ENCODE measurements at places on chromosomes 4 and X.

DNA sequence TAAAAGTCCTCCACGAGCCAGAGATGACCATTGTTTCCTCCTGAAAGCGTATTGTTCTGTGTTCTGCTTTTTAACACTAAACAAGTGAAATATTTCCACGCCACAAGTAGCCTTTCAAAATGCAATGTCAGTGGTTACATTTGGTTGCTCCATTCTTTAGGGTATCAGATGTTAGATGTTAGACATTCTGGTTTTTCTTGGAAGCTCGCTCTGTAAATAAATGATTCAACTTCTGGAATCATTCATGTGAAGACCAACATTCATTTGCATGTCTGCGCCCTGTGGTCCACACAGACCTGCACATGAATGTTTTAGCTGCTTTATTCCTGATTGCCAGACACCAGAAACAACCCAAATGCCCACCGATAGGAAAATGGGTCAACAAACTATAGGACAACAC is 38.0 kb upstream of the HELT start:
- no peak for DNase-seq

- no peak for DNase-seq
Observed at GRCh38 chr4:124132161-124132560, 580.4 kb downstream of the ANKRD50 start.

- no peak for DNase-seq
Observed at GRCh38 chr4:7418131-7418943, 16.4 kb downstream of the PSAPL1 start.

GRCh38 chrX:134172588-134173259 is 64.3 kb upstream of the CCDC160 start:
- no peak for DNase-seq

GRCh38 chr4:138775890-138776289 is 239.7 kb upstream of the NOCT start:
- DNase-seq = no peak

DNA sequence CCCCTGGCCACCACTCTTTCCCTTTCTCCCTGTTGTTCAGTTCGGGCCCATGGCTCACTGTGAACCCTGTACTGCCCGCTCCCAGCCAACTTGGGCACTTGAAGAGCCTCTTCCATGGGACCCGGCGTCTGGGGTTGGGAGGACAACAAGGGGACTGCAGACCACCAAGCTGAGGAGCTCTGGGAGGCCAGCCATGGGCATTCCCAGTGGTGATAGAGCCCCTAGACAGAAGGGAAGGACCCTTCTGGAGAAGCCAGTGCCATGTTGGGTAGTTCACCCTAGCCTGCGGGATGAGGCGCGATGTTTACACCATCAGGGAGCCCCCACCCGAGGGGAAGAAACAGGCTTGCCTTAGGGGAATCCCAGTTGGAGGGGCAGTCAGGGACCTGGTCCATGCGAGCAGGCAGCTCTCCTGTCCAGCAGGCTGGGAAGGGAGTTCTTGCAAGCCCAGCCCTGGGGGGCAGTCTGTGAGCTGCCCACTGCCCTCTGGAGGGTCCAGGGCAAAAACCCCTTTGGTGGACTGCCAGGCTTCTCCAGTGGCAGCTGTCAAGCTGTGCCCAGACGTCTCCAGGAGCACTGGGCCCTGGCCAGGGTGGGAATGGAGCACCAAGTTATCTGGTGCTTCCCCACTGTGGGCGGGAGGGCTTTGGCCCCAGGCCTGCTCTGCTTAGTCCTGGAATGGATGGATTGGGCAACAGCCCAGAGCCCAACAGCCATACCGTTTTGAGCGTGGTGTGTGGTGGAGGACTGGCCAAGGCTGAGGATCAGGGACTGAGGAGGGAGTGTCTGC is 23.7 kb upstream of the UBA1 start:
- no peak for DNase-seq

- DNase-seq = no peak
Observed at GRCh38 chr4:124636788-124637187, 75.7 kb downstream of the ANKRD50 start.

DNA sequence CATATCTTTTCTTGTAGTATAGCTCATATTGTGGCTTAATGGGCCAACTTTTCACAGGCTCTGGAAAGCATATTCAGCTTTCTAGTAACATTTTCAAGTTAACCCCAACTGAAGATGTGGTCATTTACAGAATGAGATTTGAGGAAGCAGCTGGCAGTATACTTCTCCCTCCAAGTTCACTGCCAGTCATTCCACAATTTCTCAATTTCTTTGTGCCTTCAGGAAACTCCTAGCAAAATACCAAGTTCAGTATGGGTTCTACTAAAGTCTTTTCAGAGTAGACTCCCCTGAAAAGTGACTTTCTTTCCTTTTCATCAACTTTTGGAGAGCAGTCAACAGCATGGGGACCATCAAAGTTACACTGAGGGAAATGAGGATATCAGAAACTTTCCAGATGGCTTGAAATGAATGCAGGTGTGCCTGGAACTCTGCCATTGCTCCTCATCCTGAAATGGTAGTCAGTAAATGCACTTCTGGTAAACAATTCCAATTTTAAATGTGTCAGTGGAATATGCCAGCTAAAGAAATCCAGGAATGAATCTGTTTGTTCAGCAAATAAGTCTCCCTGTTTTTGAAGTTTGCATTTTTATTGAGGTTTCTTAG is 81.5 kb upstream of the TEX13D start:
- no peak for DNase-seq

- no peak for DNase-seq
Observed at GRCh38 chr4:94523617-94524016, 71.9 kb downstream of the PDLIM5 start.

DNA sequence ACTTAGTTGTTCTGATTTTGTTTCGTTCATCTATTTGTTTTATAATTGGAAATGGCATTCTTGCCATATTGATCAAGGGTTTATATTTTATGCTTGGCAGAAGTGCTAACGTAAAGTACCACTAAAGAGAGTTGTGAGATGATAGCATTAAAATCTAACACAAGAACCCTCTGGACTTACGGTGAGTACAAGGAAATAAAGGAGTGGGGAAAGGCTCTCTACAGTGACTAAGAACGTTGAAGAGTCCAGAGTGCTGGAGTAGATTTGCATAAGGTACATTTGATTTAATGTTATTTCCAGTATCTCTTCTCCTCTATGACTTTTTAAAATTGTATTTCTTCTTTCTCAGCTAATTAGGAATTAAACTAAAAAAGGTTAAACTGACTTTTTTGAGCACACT is 612.6 kb downstream of the DMD start:
- no peak for DNase-seq

DNA sequence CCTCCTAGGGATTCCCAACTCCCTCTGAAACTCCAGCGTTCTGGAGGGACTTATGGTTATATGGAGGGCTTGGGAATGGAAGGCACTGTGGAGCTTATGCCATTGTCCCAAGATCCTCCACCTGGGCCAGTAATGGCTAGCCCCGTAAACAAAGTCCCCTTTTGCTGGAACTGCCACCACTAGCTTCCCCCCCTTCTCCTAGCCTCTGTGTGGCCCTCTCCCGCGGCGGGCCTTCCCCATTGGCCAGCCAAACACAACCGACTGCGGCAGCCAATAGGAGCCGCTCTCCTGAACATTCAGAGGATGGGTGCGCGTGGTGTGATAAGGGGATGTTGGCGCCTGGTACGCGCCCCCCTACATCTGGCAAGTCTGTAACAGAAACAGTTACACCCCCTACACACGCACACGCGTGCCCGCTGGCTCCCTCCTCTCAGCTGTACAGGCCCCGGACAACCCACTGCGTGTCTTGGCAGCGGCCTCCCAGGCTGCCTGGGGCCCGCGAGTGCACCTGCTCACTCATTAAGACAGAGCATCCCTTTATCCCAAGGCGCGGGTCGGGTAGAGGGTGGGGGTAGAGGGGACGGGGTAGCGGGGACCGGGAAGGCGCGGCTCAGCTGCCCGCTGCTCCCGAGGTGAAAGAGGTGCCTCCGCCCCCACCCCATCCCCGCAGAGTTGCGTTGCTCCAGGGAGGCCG is 863 bp upstream of the RAB33A start:
- DNase-seq = no peak

Data from HEK293T (cell line).